ENCODE measurements at places on chromosomes 1 and 21.

GRCh38 chr1:28974432-28974831 lies 60.1 kb downstream of the EPB41 start:
- DNase-seq = peak; percentile 33

DNA sequence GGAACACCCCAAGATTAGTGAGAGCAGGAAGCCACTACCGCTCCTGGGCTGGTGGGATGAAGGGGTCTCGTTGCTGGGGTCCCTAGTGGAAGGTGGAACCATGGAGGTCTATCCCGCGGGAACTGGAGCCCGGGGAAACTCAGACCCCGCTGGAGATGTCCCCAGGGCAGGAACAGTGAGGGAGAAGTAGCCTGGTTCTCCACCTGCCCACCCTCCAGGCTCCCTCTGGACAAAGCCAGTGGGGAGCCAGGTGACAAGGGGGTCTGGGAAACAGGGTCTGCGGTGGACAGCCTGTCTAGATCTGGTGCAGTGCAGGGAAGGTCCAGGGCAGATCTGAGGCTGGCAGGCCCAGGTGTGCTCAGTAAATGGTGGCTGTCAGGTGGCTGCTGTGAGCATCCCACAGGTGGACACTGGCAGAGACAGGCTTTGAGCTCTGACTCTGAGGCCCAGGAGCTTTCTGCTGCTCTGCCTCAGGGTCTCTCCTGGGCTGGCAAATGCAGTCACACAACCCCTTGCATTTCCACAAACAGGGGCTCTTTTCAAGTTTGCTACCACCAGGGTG lies 88.0 kb upstream of the TLR5 start:
- DNase-seq = no peak

DNA sequence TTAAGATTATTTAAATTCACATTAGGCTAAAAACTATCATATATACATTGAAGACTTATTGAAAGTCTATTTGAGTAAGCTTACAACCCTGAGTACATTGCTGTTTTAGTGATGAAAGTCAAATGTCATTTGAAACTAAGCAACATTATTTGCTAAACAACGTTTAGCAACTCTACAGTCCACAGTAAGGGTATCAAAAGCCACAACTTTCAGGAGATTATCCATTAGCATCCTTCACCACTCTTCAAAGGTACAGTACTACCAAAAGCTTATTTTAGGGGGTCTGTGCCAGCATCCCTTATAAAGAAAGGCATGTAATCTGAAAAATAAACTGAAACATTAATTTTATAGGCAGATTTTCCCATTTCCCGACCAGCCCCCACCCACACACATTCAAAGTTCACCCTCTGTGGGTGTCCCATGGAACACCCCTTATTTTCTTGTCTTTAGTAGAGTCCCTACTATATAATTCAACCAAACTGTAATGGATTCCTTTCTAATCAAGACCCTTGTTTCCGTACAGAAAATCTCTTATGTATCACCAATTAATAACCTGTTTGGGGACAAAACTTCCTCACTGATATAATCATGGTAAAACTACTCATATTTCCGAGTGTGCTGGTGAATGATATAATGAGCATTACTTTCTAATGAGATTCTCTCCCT lies 11.0 kb downstream of the SFPQ start:
- DNase-seq = no peak

GRCh38 chr1:61233121-61233660 lies 150.8 kb downstream of the NFIA start:
- DNase-seq = no peak

GRCh38 chr1:110606657-110607535 lies 738 bp upstream of the KCNA2 start:
- no peak for DNase-seq

GRCh38 chr1:214439352-214440119 lies 111.9 kb downstream of the PTPN14 start:
- DNase-seq = no peak

GRCh38 chr1:55305735-55306134 lies 90.6 kb upstream of the USP24 start:
- peak; percentile 42 for DNase-seq

DNA sequence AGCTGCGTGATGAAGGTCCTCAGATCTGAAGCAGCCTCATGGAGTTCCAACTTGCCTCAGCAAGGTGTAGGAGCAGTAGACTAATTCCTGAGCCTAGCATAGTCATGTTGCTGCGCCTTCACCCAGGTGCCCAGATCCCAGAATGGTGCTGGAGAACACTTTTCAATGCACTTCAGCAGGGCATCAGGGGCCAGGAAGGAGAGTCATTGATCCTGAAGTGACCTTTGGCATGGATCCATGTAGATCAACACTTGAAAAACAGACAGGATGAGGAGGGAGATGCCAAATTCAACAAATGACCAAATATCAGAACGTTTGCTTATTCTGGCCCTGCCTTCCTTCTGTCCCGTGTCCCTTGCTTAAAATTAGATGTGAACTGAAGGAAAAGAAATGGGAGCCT lies 91.9 kb downstream of the LEPR start:
- peak; percentile 28 for DNase-seq

- DNase-seq = no peak
These were observed 3.1 kb downstream of the SLC41A1 start for GRCh38 chr1:205809942-205810345.

GRCh38 chr1:201016211-201016651 lies 7.3 kb downstream of the KIF21B start:
- peak; percentile 14 for DNase-seq

- DNase-seq = peak; percentile 41
These were observed 65.6 kb upstream of the PLA2G4A start for GRCh38 chr1:186763107-186763506.

- peak; percentile 50 for DNase-seq
These were observed 412.3 kb upstream of the ESRRG start for GRCh38 chr1:217135569-217135915.
